ENCODE measurements at places on chromosomes 6 and 20. TPM values are rescaled to one million over a fixed set of nuclear protein-coding genes. Genes with fewer than 3 reads are reported as not detected.

GRCh38 chr6:84512391-84512790, 252.0 kb downstream of the TBX18 start:
- DNase-seq, result no peak

ZNF391 gene
- total RNA-seq, result 13.0 TPM

PRPH2 gene
- 0.65 TPM for total RNA-seq

GRCh38 chr6:135568379-135568778, 70.8 kb upstream of the AHI1 start:
- no peak for DNase-seq

DNA sequence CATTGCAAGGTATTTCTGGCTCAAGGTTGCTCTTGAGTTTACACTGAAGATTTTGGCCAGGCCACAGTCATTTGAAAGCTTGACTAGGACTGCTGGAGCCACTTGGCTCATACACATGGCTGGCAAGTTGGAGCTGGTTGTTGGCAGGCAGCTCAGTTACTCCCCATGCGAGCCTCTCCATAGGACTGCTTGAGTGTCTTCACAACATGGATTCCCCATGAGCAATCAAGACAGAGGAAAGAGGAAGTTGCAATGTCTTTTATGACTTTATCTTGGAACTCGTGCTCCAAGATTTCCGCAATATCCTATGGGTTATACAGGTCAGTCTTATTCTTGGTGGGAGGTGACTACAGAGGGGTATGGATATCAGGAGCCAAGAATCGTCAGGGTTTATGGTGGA, 1.4 kb upstream of the MANBAL start:
- DNase-seq, result no peak

DNA sequence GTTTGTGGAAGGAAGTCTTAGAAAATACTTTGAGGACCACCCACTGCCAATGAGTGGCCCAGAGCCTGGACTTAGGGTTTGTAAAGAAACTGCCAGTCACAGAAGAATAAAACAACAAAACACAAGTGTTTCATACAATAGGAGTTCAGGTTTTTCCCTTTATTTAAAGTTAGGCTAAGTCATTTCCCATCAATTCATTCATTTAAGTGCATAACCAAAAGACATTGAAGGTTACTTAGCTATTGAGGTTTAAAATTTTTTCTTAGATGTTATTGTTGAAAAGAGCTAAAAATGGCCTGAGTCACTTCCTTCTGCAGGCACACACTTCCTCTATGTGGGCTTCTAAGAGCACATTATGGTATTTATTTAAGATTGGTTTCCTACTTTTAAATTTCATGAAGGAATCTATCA, 54.2 kb downstream of the ARMC2 start:
- no peak for DNase-seq

DNA sequence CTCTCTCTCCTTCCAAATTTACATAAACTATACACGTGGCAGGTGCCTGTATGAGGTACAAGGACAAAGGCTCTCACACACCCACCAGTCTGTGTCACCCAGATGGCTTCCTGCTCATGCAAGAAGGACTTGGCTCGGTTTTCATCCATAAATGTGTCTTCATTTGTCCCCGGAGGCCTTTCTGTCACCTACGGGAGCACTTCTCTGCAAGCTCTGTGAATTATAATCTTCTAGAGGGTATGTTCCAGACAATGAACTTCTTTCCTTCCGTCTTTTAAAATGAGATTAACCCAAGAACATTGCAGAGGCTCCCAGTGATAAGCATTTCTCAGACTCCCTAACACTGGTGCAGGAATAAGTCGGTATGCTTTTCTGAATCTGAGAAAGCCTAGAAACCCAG, 123.6 kb downstream of the PTPRT start:
- no peak for DNase-seq

GRCh38 chr6:81843302-81843701, 90.8 kb upstream of the TENT5A start:
- no peak for DNase-seq

RAB44 gene
- not detected for total RNA-seq

DNA sequence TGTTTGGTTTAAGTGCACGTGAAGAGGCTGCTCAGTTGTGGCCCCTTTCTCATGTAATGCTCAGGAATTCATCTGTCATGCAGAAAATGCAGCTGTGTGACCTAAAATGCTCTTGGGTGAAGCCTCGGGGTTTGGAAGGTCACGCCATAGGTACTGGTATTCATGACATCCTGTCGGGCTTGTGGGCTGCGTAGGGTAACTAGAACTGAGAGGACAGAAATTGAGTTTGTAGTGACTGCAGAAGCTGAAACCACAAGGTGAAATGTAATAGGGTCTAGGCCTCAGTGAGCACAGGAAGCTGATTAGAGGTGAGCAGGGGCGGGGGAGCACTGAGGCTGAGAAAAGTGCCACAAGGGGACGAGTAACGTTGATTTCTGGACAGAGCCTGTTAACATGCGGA, 128.8 kb downstream of the SOBP start:
- DNase-seq, result no peak

- DNase-seq, result no peak
Measured at GRCh38 chr20:54118220-54119001, 48.0 kb upstream of the BCAS1 start.

GPSM3 gene
- total RNA-seq, result 6.0 TPM

ELOVL2 gene
- total RNA-seq, result 0.69 TPM
